Activated CD4-positive, alpha-beta T cell treated with anti-CD3 and anti-CD28 coated beads, Interleukin-2, amount 50 U/mL, for 16 hours (primary cell): ENCODE measurements at places on chromosomes 7 and 10.
A peak's percentile ranks its signal among the peaks of the same experiment; 100 is the strongest.

- no peak for DNase-seq
These were observed 43.0 kb downstream of the SUFU start for GRCh38 chr10:102546606-102547320.

DNA sequence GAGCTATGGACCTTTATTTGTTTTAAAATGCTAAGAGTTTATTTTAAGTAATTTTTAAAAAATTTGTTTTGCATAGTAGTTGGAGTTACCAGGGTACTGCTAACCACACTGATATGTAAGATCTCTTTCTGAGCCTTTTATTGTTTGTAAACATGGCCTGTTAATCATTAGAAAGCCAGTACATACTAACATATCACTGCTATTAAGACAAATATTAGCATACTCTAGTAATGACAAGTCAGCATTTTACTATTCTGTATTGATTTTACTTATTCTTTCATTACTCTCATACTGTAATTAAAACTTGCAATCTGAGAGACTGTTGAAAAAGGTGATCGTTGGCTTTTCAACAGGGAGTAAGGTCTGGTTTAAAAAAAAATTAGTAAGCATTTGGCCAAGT, 66.7 kb downstream of the PTEN start:
- DNase-seq: no peak

DNA sequence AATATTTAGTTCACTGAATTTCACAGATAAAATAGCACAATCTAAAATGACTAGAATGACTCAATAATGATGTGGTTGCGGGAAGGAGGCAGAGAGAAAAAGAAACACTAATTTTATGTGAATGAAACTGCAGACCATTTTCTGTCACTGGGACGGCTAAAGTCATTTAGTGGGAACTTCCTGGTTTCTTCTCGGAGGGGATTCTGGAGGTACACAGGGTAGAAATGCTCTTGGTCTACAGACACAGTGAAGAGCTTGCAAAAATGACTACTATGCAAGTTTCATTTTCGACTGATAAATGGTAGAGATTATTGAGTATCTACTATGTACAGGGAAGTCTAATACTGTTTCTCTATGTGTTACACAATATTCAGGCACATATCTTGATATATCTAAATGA, 63.5 kb upstream of the LRRN3 start:
- peak; percentile 80 for DNase-seq

GRCh38 chr10:124160943-124161582, 67.7 kb upstream of the CHST15 start:
- no peak for DNase-seq

DNA sequence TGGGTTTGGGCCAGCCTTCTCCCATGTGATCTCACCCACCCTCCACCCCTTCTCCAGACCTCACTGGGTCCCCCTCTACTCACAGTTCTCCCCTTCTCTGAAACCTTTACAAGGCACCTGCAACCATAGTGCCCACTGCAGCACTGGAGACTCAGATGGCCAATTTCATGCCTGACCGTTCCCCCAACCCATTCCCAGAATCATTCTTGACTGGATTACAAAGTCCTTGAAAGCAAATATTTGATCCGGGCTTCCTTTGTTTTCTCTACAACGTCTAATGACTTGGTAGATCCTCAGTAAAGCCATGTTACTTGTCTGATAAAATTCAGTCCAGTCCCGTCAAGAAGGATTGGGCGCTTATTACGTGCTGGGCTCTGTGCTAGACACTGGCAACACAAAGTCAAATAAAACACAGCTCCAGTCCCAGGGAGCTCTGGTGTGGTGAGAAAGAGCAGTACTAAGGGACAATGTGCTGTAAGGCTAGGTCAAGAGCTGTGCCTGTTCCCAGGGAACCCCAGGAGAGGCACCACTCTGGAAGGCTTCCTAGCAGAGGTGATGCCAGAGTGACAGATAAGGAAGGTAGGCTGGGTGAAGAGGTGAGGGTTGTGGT, 36.5 kb downstream of the SH3PXD2A start:
- no peak for DNase-seq

- DNase-seq: no peak
These were observed 203.5 kb downstream of the HIBADH start for GRCh38 chr7:27459021-27459730.

GRCh38 chr7:123789206-123789784, 40.5 kb upstream of the WASL start:
- no peak for DNase-seq

GRCh38 chr7:118311121-118311836, 86.8 kb downstream of the ANKRD7 start:
- peak; percentile 59 for DNase-seq

DNA sequence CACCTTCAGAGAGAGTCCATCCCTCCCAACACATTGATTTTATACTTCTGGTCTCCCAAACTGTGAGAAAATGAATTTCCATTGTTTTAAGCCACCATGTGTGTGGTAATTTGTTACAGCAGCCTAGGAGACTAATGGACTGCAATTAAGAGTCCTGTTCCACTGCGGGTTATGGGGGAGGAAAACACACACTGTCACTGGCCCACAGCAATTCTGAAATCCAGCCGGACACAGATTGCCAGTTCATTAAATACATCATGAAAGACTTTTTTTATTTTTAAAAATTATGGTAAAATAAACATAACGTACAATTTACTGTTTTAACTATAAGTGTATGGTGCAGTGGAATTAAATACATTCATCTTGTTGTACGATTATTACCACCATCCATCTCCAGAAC, 193.4 kb upstream of the GRB10 start:
- DNase-seq: no peak

DNA sequence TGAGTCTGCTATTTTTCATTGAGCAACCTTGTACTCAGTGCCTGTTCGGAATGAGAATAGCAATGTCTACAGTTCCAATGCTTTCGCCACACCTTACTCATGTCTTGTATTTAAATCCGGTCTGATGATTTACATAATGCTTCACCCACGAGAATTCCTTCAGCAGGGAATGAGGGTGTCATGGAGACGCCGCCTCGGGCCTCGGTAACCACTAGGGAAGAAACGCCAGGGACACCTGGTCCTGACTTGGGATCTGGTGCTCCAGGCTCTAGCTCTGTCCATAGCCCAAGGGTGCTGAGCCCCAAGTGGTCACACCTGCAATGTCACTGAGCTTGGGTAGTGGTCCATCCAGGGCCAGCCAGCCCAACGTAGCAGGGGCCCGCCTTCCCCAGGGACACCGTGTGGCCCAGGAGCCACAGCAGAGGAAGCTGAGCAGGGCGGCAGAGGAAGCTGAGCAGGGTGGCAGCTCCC, 37.4 kb downstream of the PRKAG2 start:
- no peak for DNase-seq

DNA sequence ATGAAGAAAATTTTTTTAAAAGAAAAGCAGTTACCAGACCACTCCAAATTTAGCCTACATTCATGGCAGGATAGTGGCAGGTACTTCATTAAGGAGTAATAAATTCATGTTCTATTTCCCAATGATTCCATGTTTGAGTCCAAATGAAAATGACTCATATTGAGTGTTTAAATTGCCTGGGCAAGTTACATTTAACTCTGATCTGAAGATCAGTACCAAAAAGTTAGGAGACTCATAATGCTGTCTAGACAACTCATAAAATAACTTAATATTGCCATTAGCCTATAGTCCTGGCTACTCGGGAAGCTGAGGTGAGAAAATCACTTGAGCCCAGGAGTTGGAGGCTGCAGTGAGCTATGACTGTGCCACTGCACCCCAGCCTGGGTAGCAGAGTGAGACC, 13.0 kb downstream of the BRAF start:
- no peak for DNase-seq

- DNase-seq: no peak
These were observed 131.3 kb downstream of the UBE2H start for GRCh38 chr7:129821476-129821875.

DNA sequence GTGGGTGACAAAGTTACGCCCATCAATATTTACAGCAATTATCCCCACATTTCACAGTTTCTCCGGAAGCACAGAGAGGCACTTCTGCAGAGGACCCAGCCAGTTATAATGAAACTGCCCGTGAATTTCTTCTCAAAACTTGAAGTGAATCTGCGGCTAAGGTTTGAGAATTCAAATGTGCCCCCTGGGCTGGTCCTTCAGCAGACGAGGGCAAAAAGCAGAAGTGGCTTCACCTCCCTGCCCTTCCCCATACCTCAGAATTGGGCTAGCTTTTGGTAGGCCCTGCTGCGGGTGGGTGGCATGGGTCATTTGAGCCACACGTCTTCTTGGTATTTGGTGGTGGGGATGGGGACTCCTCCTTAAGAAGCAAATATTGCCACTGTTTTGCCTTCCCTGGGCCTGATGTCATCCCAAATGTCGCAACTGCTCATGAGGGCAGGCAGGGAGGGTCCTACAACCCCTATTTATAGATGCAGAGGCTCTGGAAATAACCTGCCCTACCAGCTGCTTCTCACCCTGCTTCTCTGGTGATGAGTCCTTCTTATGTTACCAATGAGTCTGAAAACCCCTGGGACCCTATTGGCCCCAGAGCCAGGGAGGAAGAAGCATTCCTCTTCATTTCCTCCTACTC, 16.6 kb upstream of the WDFY4 start:
- no peak for DNase-seq

DNA sequence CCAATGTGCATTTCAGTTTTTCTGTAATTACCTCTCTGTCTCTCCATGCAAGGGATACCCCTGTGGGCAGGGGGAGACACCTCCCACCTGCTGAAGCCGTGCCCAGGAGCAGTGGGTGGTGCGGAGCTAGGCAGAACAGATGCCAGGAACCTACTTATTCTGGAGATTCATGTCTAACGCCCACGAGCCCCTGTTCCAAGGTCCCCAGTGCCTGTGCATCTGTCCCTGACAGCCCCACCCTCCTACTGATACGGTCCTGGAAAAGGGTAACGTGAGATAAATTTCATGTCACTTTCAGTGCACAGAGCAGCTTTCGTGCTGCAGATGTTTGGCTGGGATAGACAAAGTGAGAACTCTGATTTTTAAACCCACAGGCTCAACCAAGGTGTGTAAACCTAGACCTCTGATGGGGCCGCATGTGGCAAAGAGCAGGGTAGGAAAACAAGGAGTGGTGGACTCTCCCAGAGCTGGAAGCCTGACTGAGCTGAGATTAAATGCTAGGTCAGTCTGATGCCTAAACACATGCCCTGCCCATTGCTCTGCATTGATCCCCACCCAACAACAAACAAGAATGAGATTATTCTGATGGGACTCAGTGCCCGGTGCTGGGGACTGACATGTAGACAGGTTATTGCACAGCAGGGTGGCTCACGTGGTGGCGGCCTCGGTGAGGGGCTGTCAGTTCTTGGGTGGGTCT, 123.6 kb upstream of the GDF10 start:
- DNase-seq: no peak

DNA sequence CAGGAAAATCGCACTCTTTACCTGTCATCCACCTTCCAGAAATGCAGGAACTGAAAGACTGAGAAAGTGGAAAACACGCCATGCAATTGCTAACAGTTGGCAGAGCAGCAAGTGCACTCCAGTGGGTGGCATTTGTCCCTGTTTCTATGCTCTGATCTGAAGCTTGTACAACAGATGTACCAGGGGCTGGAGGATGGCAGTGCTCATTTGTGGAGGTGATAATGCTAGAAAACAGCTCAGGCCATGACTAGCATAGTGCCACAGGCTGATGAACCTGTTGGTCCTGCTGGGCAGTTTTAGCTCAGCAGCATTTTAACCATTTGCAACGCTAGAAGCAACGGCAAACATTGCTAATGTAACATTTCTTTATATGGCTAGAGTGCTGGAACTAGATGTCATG, 199.9 kb upstream of the NRP1 start:
- no peak for DNase-seq

DNA sequence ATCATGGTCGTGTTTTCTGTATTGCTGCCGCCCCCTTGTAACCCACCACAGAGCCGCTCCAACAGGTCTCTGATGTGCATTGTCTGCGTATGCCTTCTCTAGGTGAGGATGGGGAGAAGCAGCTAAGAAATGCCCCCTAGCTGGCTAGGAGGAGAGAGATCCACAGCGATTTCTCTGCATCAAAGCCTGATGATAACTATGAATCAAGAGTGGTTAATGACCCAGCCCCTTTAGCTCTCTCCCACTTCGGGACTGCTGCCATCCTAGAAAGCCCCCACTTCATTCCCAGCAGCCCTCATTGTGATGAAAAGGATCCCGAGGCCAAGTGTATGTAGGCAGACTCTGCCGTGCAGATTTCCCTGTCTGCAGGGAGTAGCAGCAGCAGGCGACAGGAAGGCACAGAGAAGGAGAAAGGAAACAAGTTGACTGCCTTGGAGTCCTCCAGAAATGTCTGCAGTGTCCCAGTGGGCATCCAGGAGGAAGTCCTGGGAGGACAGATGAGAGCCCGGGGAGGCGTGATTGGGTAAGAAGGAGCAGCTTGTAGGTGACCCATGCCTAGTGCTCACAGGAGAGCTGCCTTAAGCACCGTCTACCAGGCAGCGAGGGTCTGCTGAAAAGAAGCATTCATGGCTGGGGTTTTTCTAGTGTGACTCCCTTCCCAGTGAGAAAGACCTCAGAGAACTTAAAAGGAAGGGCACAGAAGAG, 2.9 kb downstream of the PLXNA4 start:
- DNase-seq: no peak

- no peak for DNase-seq
These were observed 114.3 kb upstream of the GALNT17 start for GRCh38 chr7:71017602-71018001.

GRCh38 chr10:11017000-11017569, 587 bp upstream of the CELF2 start:
- DNase-seq: no peak

DNA sequence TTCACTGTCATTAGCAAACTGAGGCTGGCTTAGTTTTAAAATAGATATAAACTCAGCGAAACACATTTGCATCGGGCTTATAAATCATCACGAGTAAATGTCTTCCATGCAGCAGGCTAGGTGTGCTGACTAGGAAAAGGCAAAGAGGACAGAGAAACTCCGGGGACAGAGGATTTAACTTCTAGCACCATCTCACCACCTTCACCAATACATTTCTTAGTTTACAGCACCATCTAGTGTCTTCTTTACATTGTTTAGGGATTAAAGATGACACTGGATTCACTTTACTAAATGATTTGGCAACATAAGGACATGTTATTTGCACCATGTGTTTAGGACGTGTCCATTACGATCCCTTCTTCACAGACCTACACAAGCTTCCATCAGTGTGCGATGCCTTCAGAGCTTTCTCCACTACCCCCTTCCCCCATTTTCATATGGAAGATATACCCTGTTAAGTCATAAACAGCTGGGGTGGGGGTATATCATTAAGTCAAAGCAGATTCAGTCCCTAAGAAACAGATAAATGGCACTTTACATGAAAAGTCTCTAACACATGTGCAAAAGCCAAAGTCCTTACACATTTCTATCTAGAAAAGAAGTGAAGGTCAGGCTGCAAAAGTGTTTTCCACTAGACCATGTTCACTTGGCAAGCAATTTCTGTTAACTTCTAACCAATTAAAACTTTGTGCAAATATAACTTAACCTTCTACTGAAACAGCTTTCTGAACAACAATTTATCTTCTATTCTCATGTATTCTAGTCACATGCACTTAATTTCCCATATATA, 103.3 kb downstream of the GRB10 start:
- DNase-seq: peak; percentile 64
